ENCODE measurements at places on chromosomes 13 and 19. TPM values are rescaled to one million over a fixed set of nuclear protein-coding genes. Genes with fewer than 3 reads are reported as not detected.

DNA sequence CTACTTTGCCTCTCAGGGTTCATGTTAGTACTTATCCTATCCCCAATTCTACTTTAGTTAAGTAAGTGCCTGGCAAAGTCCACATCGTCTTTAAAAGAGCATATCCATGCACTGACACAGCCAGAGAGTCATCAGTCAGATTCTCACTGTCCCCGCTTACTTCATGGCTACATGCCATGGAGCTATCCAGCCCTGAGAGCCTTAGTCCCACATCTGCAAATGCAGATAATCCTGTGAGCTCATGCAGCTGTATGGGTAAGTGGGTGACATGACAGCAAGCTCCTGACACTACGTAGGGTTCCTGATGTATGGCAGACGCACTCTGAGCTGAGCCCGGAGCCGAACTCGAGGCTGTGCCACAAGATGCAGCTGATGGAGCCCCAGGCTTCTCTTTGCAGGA, 661.5 kb downstream of the LIG4 start:
- DNase-seq = no peak

DNA sequence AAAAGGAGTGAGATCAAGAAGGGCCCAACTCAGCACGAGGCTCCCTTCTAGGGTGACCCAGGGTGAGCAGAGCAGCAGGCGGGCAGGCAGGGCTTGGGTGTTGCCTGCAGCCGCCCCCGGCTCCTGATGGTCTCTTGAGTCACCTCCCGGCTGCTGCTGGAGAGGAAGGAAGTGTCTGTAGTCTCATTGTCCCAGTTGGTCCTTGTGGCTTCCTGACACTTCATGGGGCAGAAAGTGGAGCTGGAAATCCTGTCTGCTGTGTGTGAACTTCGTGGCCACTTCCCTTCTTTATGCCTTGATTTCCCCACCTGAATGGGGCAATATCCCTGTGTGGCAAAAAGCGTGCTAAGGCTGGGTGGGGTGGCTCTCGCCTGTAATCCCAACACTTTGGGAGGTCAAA, 2.5 kb downstream of the MAP1S start:
- DNase-seq = no peak

DNA sequence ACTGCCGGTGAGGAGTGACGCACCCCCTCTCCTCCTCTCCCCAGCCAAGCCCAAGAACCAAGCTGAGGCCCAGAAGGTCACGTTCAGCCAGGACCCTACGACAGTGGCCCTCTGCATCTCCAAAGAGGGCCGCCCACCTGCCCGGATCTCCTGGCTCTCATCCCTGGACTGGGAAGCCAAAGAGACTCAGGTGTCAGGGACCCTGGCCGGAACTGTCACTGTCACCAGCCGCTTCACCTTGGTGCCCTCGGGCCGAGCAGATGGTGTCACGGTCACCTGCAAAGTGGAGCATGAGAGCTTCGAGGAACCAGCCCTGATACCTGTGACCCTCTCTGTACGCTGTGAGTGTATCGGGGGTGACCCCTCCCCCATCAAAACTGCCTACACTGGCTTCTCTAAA, 19.2 kb upstream of the TOMM40 start:
- no peak for DNase-seq

DNA sequence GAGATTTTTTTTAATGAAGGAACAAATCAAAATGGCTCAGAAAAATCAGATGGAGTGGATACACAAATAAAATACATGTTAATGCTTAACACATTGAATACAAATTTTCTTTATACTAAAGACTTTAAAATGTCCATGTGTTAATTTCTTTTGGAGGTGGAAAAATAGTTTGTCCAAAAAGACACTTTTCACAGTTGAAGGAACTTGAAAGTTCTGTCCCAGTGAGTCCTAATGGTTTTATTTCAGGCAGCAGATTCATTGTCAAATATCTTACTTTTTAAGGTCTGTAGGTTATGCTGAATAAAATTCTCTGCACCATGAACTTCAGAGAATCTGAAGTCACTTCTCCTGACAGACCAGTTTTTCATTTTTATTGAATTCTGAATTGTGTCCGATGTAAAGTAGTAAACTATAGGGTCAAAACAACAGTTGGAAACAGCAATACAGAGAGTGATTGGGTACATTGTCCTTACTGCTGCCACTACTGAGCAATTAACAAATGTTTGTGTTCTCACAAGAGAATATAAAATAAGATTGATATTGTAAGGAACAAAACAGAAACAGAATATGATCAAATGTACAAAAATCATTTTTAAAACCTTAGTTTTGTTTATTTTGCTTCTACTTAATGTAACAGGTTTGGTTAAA, 1.6 kb downstream of the LPAR6 start:
- DNase-seq = no peak

- DNase-seq = no peak
These were observed 42.5 kb downstream of the SYDE1 start for GRCh38 chr19:15149737-15150136.

GRCh38 chr13:89520468-89520867, 1827.0 kb upstream of the MIR17HG start:
- no peak for DNase-seq

- no peak for DNase-seq
These were observed 44.8 kb downstream of the BRD4 start for GRCh38 chr19:15287496-15287895.

- no peak for DNase-seq
These were observed 533 bp downstream of the ZNF544 start for GRCh38 chr19:58229255-58229639.

- no peak for DNase-seq
These were observed 9.8 kb upstream of the SERP2 start for GRCh38 chr13:44363631-44364344.

- peak; percentile 97 for DNase-seq
These were observed 20.2 kb downstream of the BBC3 start for GRCh38 chr19:47210689-47211316.

DNA sequence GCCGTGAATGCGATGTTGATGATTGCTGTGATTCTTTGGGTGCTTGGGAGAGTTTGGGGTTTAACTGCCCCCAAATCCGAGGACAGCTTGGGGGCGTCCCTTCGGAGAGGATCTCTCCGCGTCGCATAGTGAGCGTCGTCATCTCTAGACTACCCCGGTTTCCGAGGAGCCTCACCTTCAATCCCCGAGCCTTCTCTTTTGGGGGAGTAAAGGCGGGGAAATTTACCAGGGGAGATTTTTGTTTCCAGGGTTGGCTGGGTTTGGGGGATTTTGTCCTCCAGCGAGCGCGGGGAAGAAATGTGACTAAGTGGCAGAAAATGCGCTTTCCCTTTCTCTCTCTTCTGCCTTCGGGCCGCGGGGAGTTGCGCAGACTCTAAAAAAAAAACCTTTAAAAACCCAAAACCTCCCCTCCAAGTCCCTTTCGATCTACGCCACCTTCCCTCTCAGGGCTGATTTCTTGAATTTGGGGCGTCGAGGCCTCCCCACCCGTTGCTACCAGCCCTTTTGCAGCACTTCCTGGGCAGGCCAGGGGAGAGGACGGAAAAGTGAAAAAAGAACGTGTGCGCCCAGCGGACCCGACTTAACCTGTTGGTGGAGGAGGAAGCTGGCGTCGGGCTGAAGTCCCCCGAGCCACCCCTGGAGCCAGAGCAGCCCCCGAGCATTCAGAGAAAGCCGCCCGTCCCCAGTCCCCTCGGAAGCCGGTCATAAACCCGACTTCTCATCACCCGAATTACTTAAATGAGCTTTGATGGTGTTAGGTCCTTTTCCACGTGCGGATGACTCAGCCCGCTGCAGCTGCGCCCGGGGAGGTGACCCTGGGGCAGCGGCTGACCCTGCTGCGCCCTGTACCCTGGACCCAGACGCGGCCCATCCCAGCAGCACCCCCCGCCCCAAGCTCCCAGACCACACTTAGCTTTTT, 17.7 kb downstream of the NFIX start:
- no peak for DNase-seq

The CGB8 gene
- total RNA-seq = not detected

The TMPRSS9 gene
- total RNA-seq = 0.17 TPM

The CPB2 gene
- total RNA-seq = not detected

The CFAP97D2 gene
- total RNA-seq = not detected

The FXYD3 gene
- 0.83 TPM for total RNA-seq

The NRTN gene
- 28.7 TPM for total RNA-seq

The PCDH17 gene
- total RNA-seq = 7.7 TPM

The DLEU7 gene
- total RNA-seq = 0.17 TPM

The ZFP14 gene
- 4.0 TPM for total RNA-seq

The ZNF497 gene
- 0.99 TPM for total RNA-seq
